KBM-7 (cell line): ENCODE measurements at places on chromosomes 1 and 21.

DNA sequence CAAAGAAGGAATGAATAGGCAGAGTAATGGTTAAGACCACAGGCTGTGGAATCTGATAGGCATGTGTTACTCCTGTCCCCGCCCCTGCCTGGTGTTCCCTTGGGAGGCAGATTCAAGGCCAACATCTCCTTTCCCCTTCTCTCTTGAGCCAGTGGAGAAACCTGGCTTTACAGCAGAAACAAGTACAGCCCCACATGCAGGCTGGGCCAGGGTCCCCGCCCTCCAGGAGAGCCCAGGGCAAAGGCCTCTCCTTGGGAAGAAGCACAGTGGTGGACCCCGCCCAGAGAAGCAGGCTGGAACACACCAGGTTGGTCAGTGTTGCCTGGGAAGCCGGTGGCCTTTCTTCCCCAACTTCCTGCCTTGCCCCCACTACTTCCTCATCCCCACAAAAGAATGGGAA lies 6.8 kb downstream of the C1orf167 start:
- no peak for DNase-seq

DNA sequence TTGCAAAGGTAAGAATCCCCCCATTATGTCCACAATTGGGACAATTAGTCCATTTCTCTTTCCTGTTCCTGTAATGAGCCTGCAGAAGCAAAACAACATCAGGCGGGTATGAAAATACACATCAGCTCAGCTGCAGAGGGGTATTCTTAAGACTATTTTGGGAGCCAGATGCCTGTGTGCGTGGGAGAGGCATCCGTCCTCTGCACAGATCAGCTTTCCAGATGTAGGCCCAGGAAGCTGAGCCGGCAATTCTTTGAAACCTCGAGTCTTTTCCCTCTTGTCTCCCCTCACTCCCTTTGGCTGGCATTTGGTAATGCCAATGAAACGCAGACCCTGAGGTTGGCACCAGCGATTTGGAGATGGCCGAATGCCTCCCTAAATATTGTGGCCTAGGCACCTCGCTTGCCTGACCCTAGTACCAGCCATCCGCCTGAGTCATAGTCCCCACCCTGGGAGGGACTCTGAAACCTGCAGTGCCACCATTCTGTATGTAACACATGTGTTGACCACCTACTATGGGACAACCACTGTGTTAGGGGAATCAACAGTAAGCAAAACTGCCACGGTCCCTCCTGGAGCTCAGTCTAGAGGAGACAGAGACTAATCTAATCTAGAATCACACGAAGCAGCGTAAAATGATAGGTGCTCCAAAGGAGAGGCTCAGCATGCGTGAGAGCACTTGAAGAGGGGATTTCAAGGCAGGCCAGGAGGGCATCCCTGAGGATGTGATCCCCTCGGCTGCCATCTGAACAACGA lies 603.0 kb downstream of the MATN1 start:
- no peak for DNase-seq

- no peak for DNase-seq
Measured at GRCh38 chr1:16967095-16967575, 13.3 kb downstream of the MFAP2 start.

DNA sequence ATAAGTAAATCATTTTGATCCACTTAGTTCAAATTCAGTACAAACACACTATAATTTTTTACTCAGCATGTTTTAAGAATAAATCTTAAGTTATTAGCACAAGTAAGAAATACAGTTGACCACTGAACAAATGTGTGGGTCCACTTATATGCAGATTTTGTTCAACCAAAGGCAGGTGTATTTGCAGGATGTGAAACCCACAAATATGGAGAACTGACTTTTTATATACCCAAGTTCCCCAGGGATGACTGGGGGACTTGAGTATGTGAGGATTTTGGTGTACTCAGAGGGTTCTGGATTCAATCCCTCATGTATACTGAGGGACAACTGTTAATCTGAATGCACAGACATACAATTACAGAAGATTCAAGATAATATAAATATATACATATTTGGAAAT lies 25.7 kb upstream of the ERICH3 start:
- DNase-seq = no peak

DNA sequence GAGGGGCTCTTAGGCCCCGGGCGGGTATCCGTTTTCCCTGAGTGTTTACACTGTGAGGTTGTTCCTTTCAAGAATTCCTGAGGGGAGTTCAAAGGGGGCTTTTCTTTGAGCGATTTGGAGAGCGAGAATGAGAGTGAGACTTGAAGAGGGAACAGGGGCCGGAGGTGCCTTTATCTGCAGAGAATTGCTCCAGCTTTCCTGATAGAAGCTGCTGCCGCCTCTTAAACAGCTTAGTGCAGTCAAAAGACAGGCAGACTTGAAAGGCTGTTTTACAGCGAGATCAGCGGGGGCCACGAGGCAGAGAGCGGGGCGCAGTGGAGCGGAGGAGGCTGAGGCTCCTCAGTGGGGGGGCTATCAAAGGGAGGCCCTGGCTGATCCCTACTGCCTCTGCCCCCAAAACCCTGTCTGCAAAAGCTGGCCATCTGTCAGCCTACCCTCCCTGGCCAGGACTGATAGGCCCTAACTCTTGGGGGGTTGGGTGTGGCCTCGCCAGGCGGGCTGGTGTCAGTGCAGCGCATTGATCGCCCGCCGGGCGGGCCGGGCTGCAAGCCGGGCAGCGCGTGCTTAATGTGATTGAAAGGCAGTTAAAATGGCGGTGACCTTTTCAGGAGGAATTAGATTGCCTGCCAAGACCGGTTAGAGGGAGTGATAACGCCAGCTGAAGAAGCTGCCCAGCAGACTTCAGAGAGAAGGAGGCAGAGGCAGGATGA lies 36.4 kb downstream of the TMEM53 start:
- no peak for DNase-seq

GRCh38 chr1:25206201-25206600 lies 26.1 kb downstream of the SYF2 start:
- DNase-seq = no peak

GRCh38 chr1:7421471-7422075 lies 349.5 kb upstream of the VAMP3 start:
- DNase-seq = no peak

DNA sequence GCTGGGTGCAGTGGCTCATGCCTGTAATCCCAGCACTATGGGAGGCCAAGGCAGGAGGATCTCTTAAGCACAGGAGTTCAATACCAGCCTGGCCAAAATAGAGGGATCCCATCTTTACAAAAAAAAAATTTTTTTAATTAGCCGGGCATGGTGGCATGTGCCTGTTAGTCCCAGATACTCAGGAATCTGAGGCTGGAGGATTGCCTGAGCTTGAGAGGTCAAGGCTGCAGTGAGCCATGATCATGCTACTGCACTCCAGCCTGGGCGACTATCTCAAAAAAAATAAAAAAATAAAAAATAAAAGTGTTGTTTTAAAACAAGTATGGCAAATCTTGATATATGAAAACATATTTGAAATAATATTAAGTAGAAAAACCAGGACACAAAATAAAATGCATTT lies 44.4 kb upstream of the CACHD1 start:
- DNase-seq = no peak

DNA sequence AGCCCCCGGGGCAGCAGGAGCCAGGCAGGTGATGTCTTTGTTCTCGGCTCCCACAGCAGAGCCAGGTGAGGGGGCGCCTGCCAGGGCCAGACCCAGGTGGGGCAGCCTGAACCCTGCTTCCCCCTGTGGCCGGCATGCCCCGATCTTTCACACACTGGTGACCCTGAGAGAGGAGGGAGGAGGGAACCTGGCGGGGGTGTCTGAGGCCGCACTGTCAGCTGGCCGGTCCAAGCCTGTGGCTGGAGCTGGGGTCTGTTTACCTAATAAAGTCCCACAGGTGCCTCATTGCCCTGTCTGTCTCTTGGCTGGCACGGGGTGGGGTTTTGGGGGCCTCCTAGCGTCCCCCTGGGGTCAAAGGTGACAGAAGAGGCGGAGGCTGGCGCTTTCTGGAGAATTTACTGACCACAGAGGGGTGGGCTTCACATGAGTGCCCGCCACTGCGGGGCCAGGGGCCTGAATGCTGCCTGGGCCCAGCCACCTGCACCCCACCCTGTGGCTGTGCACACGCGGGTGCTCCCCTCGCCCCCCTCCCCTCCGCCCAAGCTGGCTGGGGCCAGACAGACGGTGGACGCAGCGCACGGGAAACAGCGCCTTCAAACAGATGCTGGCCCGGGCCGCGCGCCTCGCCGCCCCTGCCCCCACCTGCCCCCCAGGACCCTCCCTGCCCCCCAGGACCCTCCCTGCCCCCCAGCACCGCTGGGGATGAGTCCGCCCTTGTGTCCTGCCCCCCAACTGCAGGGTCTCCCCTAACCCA lies 5.8 kb downstream of the TMEM240 start:
- no peak for DNase-seq
